ENCODE measurements at places on chromosomes 5 and 9.

- DNase-seq, result no peak
These were observed 6.8 kb upstream of the HNRNPA0 start for GRCh38 chr5:137760719-137761516.

DNA sequence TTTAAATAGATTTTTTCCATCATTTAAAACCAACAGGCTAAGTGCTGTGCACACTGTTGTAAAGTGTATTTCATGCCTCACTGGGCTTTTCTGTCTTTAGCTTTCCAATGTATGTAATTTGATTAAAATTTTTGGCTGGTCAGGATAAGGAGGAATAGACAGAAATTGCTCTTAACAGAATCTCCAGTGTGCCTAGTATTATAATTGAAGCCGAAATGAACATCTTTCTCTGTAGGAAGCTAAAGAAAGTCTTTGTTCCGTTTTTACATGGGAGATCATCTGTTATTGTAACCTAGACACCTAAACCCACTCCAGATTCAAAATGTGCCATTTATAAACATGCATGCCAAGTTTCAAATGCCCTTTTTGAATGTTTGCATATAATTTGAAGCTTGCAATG lies 54.5 kb upstream of the SMIM15 start:
- no peak for DNase-seq

- no peak for DNase-seq
These were observed 94.3 kb downstream of the MVB12B start for GRCh38 chr9:126420643-126421564.

- DNase-seq, result peak; percentile 16
These were observed 207.4 kb downstream of the AGTPBP1 start for GRCh38 chr9:85534340-85534739.
